Heart right ventricle (tissue), 16 donors: ENCODE measurements at places on chromosomes 3 and 15. TPM values are rescaled to one million over a fixed set of nuclear protein-coding genes. Genes with fewer than 3 reads are reported as not detected.

- no peak for DNase-seq
Measured at GRCh38 chr15:68501259-68501591, 69.3 kb upstream of the ITGA11 start.

- DNase-seq, result no peak
Measured at GRCh38 chr3:187705164-187705563, 2.8 kb upstream of the RTP2 start.

The KCNMB3 gene
- 1.2 TPM for total RNA-seq

GRCh38 chr3:22704571-22705354 lies 498.4 kb upstream of the UBE2E2 start:
- DNase-seq, result no peak

The CHDH gene
- 2.7 TPM for total RNA-seq

The RTP1 gene
- not detected for total RNA-seq

DNA sequence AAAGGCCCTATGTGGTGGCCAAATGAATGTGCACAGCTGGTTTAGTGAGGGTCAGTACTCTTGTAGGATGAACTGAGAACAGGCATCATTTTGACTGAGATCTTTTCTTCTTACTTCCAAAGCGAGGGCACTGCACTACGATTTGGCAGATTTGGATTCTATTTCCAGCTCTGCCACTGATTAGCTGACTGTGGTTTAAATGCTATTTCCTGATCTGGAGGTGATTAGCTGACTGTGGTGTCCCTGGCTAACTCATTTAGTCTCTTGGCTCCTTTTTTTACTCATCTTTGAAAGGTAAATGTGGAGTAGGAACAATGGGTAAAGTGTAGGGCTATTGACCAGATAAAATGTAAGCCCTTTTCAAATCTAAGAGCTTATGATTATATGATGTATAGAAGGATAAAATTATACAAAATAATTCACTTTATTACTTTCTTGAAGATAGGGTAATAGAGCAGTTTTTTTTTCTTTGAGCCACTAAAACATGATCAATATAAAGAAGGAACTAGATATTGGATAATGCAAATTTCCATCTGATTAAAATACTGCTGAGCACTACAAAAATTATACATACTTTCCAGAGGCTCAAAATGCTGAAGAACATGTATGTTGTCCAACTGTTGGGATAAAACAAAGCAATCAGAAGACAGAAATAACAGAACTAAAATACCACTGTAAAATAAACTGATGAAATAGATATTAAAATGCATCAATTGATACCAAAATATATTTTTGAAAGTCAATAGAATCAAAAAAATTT lies 39.7 kb upstream of the PLOD2 start:
- no peak for DNase-seq

The PRRT3 gene
- 0.59 TPM for total RNA-seq
